Stimulated activated CD4-positive, alpha-beta T cell treated with anti-CD3 and anti-CD28 coated beads, Interleukin-12 subunit alpha, Interleukin-12 subunit beta, amount 100 ng/mL, for 24 hours (primary cell): ENCODE measurements at places on chromosomes 7 and 10.

DNA sequence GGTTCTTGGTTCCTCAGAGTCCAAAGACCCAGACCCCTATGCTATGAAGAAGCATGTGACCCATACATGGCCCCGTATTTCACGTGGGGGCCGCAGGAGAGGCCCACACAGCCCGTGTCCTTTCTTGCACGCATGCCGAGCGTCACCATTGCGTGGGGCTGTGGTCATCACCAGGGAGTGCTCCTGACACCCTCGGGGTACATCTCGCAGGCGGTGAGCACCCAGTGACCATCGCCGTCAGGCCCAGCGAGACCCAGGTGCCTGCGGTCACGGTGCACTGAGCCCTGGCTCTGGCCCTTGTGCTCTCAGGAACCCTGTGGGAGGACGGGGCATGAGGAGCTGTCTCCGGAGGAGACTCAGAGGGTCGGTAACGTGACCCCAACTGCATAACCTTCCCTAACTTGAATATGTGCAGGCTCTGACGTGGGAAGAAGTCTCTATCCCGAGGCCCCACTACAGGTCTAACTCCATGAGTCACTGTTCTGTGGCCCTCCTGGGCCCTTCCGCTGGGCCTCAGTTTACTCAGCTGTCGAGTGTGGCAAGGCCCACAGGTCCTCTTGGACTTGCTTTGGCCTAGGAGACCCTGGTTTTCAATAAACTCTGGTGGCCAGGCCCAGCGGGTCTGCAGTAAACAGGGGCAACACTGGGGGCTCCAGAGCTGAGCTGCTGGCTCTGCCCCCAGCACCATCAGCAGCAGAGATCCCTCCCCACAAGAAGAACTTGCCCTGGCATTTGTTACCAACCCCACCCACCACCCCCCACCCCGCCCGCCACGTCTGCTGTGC, 503.9 kb downstream of the PTPRN2 start:
- DNase-seq = no peak

GRCh38 chr10:63236113-63236935, 103.2 kb downstream of the NRBF2 start:
- DNase-seq = no peak

DNA sequence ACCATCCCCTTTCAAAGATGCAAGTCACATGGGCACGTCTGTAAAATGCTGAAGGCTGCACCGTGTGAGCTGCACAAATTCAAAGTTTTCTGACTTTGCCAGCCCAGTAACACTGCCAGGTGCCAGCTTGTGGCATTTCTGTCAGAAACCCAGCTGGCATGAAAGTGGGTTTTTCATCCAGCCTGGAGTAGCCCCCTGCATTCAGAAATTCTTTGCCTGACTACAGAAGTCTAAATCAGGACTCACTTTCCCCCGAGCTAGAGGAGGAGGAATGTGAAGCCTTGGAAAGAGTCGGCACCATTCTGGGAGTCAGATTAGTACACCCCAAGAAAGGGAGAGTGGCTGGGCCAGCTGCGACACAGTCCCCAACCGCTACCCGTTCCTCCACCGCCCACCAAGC, 56.7 kb upstream of the EN2 start:
- no peak for DNase-seq

- no peak for DNase-seq
These were observed 43.4 kb downstream of the SORBS1 start for GRCh38 chr10:95517536-95518454.

DNA sequence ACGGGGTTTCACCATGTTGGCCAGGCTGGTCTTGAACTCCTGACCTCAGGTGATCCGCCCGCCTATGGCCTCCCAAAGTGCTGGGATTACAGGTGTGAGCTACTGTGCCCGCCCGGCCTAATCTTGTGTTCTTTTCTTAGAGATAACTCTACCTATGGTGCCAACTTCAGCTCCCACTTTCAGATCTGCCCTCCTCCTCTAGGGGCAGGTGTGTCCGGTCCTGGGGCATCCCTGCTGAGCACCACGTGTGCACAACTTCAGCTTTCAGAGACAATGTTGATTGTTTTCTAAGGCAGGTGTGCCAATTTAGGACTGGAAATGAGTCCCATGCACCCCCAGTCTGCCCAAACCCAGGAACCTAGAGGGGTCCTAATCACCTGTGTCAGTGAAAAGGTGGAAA, 18.5 kb upstream of the FXYD4 start:
- DNase-seq = no peak

- DNase-seq = no peak
These were observed 21.5 kb upstream of the TMEM213 start for GRCh38 chr7:138776166-138776833.

DNA sequence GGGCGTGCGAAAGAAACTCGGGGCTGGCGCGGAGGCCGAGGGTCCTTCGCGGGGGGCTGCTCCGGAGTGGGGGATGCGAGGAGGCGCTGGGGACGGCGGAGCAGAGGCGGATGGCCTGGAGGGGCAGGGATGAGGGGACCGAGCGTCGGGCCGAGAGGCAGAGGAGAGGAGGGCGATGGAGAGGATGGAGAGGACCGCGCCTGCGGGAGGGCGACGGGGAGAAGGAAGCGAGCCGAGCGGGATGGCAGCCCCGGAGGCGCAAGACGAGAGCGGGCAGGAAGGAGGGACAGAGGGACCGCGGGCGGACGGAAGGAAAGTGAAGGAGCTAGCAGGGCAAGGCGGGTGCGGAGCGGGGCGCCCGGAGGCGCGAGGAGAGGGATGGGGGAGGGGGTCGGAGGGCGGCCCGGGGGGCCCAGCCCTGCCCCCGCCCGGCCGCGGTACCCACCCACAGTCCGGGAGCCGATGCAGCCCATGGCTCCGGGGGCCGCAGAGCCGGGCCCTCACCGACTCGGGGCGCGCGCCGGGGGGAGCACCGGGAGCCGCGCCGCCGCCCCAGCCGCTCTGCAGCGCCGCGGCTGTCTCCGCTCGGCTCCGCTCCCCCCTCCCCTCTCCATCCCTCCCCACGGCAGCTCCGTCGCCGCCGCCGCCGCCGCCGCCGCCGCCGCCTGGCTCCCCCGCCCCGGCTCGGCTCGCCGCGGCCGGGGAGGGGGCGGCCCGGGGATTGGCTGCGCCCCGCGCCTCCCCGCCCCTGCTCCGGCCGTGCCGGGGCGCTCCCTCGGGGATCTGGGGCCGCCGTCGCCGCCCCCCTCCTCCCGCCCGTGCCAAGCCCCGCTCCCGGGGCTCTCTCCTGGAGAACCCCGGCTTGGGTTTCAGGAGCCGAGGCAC, at the start of gene FAM131B:
TSS of gene FAM131B (minus strand) at position 583 of the 885 bp plus-strand sequence. CDS start at position 473, 110 bp downstream.
- no peak for DNase-seq

- no peak for DNase-seq
These were observed 412.6 kb upstream of the SHH start for GRCh38 chr7:156224833-156225225.

DNA sequence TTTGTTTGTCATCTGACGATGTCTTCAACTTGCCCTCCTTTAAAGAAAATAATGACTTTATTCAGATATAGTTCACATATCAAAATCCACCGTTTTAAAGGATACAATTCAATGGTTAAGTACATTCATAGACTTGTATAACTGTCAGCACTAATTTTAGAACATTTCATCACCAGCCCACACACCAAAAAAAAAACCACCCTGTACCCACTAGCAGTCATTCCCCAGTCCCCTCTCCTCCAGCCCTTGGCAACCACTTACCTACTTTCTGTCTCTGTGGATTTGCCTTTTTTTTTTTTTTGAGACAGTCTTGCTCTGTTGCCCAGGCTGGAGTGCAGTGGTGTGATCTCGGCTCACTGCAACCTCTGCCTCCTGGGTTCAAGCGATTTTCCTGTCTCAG, 5.3 kb upstream of the HILPDA start:
- DNase-seq = no peak

- no peak for DNase-seq
These were observed 69.2 kb upstream of the PALS2 start for GRCh38 chr7:24504040-24504439.

GRCh38 chr10:44402465-44403195, 17.7 kb upstream of the CXCL12 start:
- no peak for DNase-seq

GRCh38 chr7:36752026-36752711, 27.9 kb upstream of the AOAH start:
- no peak for DNase-seq

DNA sequence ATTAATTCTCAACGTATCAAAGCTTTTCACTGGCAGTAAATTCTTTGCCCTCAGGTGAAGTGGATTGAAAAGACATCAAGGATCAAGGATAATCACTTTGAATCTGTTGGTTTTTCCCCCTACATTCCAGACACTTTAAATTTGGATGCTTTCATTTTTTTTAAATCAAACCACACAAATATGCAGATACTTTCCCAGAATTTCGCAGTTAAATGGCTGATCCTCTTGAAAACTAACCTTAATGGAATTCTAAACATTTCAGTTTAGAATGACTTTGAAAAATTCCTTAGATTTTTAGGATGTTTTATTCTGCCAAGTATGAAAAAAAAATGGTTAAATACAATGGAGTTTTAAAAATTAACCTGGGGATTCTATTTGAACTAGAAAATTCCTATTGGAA, 325.9 kb downstream of the GFRA1 start:
- no peak for DNase-seq

GRCh38 chr7:46009211-46009610, 88.1 kb upstream of the IGFBP3 start:
- DNase-seq = no peak

DNA sequence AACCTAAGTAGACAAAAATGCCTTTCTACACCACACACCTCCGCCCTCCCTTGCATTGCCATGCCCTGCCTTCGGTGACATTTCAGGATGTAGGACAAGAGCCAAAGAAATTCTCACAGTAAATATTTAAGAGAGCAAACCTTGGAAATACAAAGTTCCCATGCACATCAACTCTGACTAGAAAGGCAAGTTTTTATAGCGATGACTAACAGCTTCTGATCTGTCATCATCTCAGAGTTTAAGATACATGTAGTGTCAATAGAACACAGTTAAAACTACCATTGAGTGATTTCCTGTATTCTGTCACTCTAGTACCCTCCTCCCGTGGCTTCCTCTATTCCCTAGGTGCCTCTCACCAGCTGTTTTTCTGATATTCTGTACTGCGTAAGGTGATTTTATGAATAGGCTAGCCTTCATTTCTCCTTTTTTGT, 20.7 kb downstream of the SLC16A9 start:
- no peak for DNase-seq

DNA sequence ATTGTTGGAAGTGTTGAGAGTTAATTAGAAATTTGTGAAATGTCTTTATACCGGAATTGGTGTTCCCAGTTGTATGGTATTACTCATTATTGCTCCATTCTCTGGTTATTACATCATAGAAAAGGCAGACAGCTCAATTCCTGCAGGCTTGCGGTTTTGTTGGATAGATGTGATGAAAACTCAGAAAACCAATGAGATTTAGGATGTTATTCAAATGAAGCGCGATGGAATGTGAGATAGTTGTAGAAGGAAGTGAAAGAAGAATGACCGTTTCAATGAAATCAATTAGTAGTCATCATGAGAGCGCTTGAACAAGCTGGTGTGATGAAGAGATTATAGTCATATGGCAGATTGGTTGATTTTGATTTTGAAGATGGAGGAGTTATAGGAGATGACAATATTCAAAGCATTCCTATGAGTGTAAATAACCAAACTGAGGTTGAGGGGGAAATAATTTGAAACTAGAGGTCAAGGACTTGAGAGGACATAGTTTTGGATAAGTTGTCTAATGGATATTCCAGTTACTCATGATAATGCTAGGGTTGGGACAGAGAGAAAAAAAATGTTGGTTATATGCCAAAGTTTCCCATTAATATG, 991.5 kb downstream of the NRG3 start:
- no peak for DNase-seq

DNA sequence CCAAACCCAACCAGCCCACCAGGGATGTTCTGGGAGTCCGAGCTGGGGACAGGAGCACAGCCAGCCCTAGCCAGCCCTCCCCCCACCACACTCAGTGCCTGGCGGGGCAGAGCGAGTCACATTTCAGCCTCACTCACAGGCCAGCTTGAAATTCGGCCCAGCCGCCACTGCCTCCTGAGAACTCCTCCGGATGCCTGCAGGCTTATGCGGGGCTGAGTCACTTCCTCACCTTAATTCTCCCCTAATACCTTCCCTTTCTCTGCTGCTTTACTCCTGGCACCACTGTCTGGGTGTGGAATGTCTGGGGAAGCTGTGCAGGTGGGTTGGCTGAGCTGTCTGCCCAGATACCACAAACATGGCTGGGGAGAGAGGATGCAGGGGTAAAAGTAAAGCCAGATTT, 22.6 kb upstream of the DLG5 start:
- no peak for DNase-seq

GRCh38 chr10:32979041-32979440, 21.0 kb upstream of the ITGB1 start:
- no peak for DNase-seq

DNA sequence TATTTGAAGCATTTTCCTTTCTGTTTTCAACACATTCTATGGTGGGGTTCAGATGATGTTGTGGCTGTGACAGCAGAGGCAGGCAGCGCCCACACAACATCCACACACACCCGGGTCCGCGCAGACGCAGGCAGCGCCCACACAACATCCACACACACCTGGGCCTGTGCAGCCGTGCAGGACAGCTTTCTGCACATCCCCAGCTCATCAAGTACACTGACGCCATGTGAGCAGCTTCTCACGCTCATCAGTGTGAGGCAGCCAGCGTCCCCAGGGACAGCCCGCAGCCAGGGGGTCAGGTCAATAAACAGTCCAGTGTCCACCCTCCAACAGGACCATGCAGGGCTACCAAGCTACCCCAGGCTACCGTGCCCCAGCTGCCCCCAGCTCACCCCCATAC, 272.8 kb upstream of the TCERG1L start:
- DNase-seq = no peak

DNA sequence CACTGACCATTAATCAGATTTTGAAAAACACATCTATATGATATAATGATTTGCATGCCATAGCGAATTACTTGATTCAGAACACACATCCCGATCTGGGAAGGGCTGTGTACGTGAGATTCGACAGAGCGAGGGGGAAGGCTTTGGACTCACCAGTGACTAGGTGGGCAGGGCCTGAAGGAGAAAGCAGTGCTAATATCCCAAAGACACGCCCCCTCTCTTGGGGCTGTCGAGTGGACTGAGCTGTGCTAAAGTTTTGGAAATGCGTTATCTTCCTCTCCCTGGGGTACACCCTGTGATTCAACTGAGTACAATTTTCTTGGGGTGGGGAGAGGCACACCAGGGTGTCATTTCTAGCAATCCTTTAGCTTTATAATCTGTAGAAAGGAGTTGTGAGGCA, 1.8 kb downstream of the LRRC17 start:
- no peak for DNase-seq

GRCh38 chr7:23472046-23472445, 1.8 kb upstream of the IGF2BP3 start:
- DNase-seq = no peak

DNA sequence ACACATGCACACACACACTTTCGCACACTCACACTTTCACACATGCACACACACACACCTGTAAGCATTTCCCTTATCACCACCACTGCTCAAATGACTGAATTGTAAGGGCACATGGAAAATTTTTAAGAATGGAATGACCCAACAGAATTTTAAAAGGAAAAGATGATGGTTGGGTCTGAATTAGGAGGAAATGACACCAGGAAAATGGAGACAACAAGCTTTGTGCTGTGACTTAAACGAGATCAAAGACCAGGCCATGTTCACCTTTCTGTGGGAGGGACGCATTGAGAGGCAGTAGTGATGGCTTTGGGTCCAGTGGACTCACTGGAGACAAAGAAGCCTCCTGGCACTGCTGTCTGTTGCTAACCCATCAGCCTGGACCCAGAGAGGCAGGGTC, 16.7 kb upstream of the C10orf71 start:
- no peak for DNase-seq
